Activated CD8-positive, alpha-beta T cell treated with anti-CD3 and anti-CD28 coated beads for 36 hours (primary cell): ENCODE measurements at places on chromosomes 12 and 14. TPM values are rescaled to one million over a fixed set of nuclear protein-coding genes. Genes with fewer than 3 reads are reported as not detected.
A peak's percentile ranks its signal among the peaks of the same experiment; 100 is the strongest.

Gene THTPA
- 7.6 TPM for total RNA-seq

Gene KRT3
- total RNA-seq, result not detected

Gene TMEM132C
- total RNA-seq, result not detected

Gene LRRC74A
- not detected for total RNA-seq

Gene VCPKMT
- 11.6 TPM for total RNA-seq

Gene BBS10
- 3.7 TPM for total RNA-seq

- no peak overlapping the region for H3K4me3 ChIP-seq
- no peak for DNase-seq
- peaks cover 30% of the 10 kb centered on the region for H3K4me1 ChIP-seq
- no peaks in the 10 kb centered on the region for H3K27me3 ChIP-seq
- no peak overlapping the region for H3K27ac ChIP-seq
Observed at GRCh38 chr12:613996-614395, 49.2 kb downstream of the NINJ2 start.

- DNase-seq, result no peak
- no peak overlapping the region for H3K4me3 ChIP-seq
- no peaks in the 10 kb centered on the region for H3K36me3 ChIP-seq
- no peaks in the 10 kb centered on the region for H3K4me1 ChIP-seq
Observed at GRCh38 chr12:13816394-13816793, 165.0 kb downstream of the GRIN2B start.

- no peak for DNase-seq
- H3K4me1 ChIP-seq, result no peaks in the 10 kb centered on the region
- no peak overlapping the region for H3K27ac ChIP-seq
- peaks cover 10% of the 10 kb centered on the region for H3K27me3 ChIP-seq
- no peaks in the 10 kb centered on the region for H3K36me3 ChIP-seq
Observed at GRCh38 chr12:106097011-106097410, 41.7 kb downstream of the NUAK1 start.

- H3K4me3 ChIP-seq, result no peak overlapping the region
- no peaks in the 10 kb centered on the region for H3K36me3 ChIP-seq
- no peaks in the 10 kb centered on the region for H3K4me1 ChIP-seq
- no peaks in the 10 kb centered on the region for H3K27me3 ChIP-seq
- DNase-seq, result no peak
- H3K27ac ChIP-seq, result no peak overlapping the region
Observed at GRCh38 chr14:33938131-33938949, 12.5 kb downstream of the EGLN3 start.

- H3K4me1 ChIP-seq, result peaks cover 5% of the 10 kb centered on the region
- no peak overlapping the region for H3K27ac ChIP-seq
- H3K27me3 ChIP-seq, result no peaks in the 10 kb centered on the region
- H3K4me3 ChIP-seq, result no peak overlapping the region
- H3K36me3 ChIP-seq, result no peaks in the 10 kb centered on the region
Observed at GRCh38 chr12:7646178-7646475, 19.6 kb downstream of the APOBEC1 start.

DNA sequence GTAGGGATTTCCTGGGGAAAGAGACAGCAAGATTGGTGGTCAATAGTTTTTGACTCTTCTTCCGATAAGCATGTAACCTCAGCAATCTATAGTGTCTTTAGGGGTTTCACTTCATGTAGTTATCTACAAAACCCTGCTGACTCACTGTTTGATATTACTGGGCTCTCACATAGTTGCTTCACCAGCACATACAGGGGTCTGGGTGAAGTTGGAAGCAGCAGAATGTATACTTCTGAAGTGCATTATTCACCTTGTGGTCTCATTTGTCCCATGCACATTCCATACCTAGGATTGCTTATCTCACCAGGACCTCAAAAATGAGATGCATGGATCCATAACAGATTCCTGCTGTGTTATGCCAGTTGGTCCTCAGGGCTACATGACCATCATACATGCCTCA is 280.0 kb downstream of the LRIG3 start:
- H3K4me3 ChIP-seq, result no peak overlapping the region
- H3K36me3 ChIP-seq, result no peaks in the 10 kb centered on the region
- no peaks in the 10 kb centered on the region for H3K4me1 ChIP-seq
- H3K27ac ChIP-seq, result no peak overlapping the region
- no peak for DNase-seq

DNA sequence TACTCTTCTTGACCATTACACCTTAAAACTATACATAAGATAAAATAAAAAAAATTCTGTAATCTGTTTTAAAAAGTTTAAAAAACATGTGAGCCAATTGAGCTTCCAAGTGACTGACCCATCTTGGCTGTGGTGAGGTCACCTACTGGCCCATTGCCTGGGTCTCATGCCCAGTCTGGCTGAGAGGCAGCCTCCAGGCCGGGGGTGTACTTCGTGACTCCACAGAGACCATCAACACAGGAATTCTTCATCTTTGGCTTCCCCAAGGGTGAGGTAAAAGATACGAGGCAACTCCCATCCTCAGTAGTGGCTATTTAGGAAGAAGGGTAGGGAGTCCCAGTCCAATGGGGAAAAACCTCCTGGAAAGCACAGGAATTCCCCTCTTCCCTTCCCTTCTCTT is 113.2 kb downstream of the APAF1 start:
- H3K27ac ChIP-seq, result no peak overlapping the region
- H3K27me3 ChIP-seq, result no peaks in the 10 kb centered on the region
- no peak for DNase-seq
- H3K4me1 ChIP-seq, result peaks cover 3% of the 10 kb centered on the region
- H3K4me3 ChIP-seq, result no peak overlapping the region

GRCh38 chr12:24742378-24742777 is 206.5 kb downstream of the BCAT1 start:
- no peaks in the 10 kb centered on the region for H3K36me3 ChIP-seq
- H3K27me3 ChIP-seq, result no peaks in the 10 kb centered on the region
- no peak overlapping the region for H3K4me3 ChIP-seq
- peak; percentile 42 for DNase-seq
- H3K4me1 ChIP-seq, result peaks cover 16% of the 10 kb centered on the region

GRCh38 chr14:105335735-105336476 is 21.4 kb downstream of the PACS2 start:
- H3K36me3 ChIP-seq, result peaks cover 4% of the 10 kb centered on the region
- no peak overlapping the region for H3K27ac ChIP-seq
- no peaks in the 10 kb centered on the region for H3K27me3 ChIP-seq
- peaks cover 18% of the 10 kb centered on the region for H3K4me1 ChIP-seq

DNA sequence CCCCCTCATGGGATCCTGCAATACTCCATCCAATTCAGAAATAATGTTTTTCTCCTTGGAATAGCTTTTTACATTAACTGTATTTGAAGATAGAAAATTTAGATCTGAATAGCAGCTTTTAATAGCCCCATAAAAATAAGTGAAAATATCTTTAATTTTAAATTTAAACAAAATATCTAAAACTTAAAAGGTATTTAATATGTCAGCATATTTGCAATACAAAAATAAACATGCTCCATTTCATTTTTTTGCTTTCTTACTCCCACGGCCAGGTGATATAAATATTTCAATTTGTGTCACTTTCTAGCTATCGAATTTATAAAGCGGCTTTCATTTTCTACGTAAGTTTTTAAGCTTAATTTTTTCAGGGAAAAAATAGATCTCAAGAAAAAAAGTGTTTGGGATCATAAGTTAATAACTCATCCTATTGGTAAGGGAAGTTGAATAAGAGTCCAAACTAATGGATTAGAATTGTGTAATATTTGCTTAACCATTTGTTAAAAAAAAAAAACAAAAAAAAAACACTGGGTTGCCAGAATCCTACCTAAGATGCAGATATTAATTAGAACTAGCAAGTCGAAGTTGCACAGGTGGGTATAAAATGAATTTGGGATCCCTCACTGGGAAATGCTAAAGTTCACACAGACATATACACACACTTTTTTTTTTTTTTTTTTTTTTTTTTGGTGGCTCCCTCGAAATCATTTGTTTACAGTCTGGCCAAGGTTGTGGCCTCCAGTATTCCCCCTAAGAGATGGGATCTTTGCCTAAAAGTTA is 47.6 kb downstream of the PPP2R5C start:
- no peak for DNase-seq
- peak overlapping the region; percentile 79 for H3K4me3 ChIP-seq
- peaks cover 27% of the 10 kb centered on the region for H3K36me3 ChIP-seq
- H3K27ac ChIP-seq, result peak overlapping the region; percentile 95

DNA sequence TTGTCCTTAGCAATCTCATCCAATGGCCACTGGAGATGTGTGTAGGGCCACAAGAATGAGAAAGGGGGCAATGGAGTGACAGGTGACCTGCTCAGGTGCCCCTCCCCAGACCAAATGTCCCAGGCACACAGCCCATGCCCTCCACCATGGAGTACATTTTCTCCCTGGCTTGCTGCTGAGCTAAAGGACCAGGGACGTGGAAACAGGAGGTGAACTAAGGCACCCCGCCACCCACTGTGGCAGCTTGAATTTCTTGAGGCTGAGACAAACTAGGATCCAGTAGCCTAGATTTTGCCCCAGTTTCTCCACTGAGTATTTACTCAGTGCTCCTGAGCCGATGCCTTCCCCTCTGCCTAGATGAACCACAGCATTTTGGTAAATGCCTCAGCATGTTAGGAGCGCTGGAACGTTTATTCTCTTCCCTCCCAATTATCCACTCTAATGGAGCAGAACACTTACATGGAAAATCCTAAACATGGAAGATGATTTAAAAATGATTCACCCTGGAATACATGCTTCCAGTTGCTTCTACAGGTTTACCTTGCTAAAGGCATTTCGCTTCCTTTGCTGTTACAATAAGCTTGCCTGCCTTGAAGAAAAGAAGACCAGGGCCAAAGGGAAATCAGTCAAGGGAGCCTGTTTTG is 198.0 kb downstream of the ZFP36L1 start:
- DNase-seq, result no peak
- peaks cover 12% of the 10 kb centered on the region for H3K4me1 ChIP-seq
- H3K27me3 ChIP-seq, result no peaks in the 10 kb centered on the region
- H3K4me3 ChIP-seq, result no peak overlapping the region
- no peak overlapping the region for H3K27ac ChIP-seq
- no peaks in the 10 kb centered on the region for H3K36me3 ChIP-seq

- no peaks in the 10 kb centered on the region for H3K27me3 ChIP-seq
- no peak for DNase-seq
- no peak overlapping the region for H3K4me3 ChIP-seq
- H3K27ac ChIP-seq, result no peak overlapping the region
- H3K4me1 ChIP-seq, result peaks cover 15% of the 10 kb centered on the region
Observed at GRCh38 chr12:106332536-106332935, 25.0 kb upstream of the POLR3B start.

DNA sequence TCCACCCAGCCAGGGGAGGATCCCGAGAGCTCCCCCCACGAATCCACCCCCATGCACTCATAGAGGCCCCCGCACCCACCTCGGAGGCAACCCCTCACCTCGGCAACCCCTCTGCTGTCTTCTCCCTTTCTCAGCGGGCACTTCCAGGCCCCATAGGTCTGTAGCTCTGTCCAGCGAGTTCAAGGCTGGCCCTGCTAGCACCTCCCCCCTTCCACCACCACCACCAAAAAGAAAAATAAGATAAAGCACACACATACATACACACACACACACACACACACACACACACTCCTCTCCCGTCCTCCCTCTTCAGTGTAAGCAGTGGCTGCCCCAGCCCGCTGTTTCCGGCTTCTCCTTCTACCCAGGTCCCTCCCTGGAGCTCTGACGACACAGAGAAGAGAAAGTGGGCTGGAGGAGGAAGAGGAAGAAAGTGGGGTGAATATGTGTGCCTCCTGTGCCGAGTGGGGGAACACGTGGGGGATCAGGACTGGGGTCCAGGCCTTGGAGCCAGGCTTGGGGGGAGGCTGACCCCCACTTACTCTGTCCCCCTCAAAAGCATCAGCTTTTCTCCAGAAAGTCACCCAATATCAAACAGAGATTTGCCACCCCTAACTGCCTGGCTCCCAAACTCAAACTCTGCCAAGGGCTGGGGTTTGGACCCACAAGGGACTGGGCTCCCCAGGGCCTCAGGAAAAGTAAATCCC is at the start of gene STAT6:
Gene STAT6, minus strand, starts transcription at position 332 of the 704 bp plus-strand sequence. CDS start 3,084 bp downstream, outside the sequence.
- no peaks in the 10 kb centered on the region for H3K27me3 ChIP-seq
- DNase-seq, result peak; percentile 91
- H3K4me3 ChIP-seq, result peak within 1 kb of the TSS; percentile 98

DNA sequence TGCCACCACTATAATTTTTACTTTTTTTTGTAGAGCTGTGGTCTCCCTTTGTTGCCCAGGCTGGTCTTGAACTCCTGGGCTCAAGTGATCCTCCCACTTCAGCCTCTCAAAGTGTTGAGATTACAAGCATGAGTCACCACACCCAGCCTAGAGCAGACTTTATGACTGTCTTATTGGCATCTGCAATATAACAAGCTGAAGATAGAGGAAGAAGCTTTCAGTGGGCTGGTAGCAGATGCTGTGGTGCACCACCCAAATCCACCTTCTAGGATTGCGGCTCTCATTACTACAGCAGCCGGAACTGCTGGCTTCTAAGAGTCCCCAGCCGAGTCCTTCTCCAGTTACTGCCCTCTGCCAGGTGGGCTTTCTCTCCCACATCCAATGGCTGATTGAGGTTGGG is 7.6 kb upstream of the STK38L start:
- peak; percentile 50 for DNase-seq
- no peak overlapping the region for H3K27ac ChIP-seq

DNA sequence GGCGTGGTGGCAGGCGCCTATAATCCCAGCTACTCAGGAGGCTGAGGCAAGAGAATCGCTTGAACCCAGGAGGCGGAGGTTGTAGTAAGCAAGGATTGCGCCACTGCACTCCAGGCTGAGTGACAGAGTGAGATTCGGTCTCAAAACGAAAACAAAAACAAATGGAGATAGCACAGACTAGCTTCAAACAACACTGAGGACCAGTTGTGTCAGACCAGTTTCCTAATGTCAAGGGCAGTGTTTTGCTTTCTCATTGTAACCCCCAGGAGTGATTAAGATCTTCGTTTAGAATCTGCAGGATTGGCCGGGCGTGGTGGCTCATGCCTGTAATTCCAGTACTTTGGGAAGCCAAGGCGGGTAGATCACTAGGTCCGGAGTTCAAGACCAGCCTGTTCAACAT is 18.5 kb downstream of the RPGRIP1 start:
- no peak overlapping the region for H3K4me3 ChIP-seq
- H3K4me1 ChIP-seq, result peaks cover 6% of the 10 kb centered on the region
- DNase-seq, result no peak
- peaks cover 13% of the 10 kb centered on the region for H3K27me3 ChIP-seq
- no peaks in the 10 kb centered on the region for H3K36me3 ChIP-seq

GRCh38 chr12:57984629-57985151 is 43.3 kb downstream of the ATP23 start:
- peaks cover 9% of the 10 kb centered on the region for H3K27me3 ChIP-seq
- no peak for DNase-seq
- H3K4me3 ChIP-seq, result no peak overlapping the region

DNA sequence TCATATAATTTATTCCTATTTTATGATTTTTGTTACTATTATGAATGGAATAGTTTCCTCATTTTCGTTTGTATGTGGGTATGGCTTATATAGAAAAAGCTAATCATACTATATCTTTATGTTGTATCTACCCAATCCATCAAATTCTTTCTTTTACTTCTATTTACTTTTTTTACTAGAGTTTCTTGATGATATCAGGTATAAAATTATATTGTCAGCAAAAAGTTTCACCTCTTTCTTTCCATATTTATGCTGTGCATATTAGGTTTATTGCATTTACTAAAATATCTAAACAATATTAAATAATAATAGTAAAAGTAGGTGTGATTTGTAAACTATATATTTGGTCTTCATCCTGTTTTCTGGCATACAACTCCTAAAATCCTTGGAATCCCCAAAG is 146.7 kb upstream of the PLXNC1 start:
- no peak overlapping the region for H3K4me3 ChIP-seq
- H3K4me1 ChIP-seq, result no peaks in the 10 kb centered on the region
- H3K36me3 ChIP-seq, result no peaks in the 10 kb centered on the region
- no peak for DNase-seq
- no peaks in the 10 kb centered on the region for H3K27me3 ChIP-seq
